Omental fat pad (tissue), 4 donors: ENCODE measurements at places on chromosomes 11 and 22.

DNA sequence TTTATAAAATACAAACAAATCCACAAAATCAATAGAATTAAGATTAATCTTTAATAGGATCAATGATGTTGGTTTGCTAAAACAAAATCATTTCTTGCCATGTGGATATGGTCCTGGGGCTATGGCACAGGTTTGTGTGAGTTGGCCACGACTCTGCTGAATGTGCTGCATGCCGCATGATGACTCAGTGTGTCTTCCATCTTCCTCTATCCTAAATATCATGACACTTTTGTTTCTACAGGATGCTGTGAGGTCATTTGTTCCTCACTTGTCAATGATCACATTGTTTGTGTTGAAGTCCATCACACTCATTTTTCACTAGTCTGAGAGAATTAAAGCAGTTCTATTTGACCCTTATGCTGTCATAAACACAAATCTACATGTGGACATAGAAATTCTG, 167.2 kb upstream of the ZBED5 start:
- no peak for DNase-seq

DNA sequence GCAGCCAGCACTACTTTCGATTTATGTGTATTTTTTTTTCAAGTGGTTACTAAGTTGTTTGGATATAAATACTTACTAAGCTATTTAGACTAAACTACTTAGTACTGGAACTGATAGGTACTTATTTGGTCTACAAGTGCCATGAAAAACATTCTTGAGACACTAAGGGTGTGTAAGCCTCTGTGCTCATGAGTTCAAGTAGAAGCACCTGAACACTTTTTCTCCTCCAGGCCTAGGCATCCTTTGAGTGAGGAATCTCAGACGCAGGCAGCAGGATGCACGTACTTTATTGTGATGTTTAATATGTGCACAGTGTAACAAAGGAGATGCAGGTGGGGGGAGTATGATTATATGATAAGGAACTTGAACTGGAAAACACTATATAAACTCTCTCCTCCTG, 7.8 kb downstream of the TESMIN start:
- no peak for DNase-seq

DNA sequence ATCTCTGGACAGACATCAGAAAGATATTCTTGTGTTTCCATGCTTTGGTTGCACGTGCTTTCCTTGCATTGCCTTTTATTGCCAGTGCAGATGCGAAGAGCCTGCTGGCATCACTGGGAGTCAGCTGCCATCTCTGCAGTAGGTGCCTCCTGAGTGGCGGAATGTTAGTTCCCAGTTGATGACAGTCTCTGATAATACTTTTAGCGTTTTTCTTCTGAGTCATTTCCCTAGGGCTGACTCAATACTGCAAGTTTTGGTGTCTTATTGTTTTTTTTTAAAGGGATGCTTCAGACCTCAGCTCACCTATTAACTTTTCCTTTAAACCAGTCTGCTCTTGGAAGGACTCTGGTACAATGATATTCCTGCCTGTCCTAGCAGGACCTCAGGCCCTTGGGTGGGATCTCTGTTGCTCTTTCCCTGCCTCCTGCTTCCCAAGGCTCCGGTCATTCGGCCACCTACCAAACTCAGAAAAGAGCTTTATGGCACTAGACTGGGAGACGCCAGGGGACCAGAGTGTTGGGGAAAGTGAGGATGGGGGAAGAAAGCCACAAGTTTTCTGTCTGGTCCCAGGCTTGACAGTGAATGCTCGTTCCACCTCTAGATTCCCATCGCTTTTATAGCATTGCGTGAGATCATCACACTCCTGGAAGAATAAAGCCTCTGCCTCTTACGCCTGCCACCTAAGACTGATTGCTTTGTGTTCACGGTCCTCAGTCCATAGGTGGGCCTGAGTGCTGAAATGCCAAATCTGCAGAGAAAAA, 308.7 kb downstream of the DDX10 start:
- no peak for DNase-seq

GRCh38 chr22:20216863-20217499, 51.1 kb downstream of the RTN4R start:
- no peak for DNase-seq

- no peak for DNase-seq
Measured at GRCh38 chr11:122128146-122128545, 12.1 kb upstream of the BLID start.

GRCh38 chr11:46668480-46669085, 31.8 kb downstream of the ARHGAP1 start:
- DNase-seq: no peak

DNA sequence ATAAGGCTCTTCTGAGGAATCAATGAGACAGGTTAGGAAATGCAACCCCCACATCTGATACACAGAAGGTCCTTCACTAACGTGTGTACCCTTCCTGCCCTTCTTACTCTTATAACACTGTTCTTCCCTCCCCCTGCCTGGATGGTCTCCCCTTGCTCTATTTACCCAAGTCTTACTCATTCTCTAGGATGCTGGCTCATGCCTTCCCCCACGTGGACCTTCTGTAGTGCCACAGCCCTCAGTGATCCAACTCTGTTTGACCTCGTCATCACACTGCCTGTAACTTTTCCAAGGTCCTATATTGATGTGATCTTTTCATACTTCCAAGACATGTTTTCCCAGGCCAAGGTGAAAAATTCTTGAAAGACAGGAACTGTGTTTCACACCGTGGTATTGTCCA, 79.8 kb downstream of the C11orf58 start:
- DNase-seq: no peak

DNA sequence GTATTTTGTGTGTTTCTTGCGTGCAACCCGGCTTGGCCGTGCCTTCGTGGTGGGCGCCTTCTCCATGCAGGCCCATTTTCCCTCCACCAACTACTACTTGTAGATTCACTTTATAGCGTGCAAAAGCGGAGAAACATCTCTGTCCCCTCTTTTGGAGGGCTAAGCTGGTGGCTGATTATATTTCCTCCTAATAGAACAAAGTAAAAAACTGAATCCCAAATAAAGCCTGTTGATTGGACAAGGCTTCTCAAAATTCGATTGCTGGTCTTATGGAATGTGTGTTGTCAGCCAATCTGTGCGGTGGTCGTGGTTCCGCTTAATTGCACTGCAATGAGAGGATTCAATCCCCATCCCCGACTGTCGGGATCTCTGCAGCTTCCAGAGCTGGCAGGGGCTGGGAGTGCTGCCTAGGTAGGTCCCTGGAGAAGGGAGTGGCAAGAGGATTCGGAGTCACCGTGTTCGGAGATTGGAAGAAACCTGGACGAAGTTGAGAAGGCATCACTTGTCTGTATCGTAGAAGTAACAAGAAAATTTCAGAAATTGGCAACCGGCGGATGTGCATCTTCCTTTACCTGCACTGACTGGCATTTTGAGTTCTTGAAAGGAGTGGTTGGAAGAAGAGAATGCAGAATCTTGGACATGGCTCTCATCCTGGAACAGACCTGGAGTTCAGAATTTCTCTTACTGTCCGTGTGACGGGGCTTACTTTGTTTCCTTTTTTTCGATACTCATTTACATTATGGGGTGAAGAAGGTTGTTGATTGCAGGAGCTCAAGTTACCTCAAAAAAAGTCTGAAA, 1.1 kb downstream of the HMGXB4 start:
- no peak for DNase-seq

DNA sequence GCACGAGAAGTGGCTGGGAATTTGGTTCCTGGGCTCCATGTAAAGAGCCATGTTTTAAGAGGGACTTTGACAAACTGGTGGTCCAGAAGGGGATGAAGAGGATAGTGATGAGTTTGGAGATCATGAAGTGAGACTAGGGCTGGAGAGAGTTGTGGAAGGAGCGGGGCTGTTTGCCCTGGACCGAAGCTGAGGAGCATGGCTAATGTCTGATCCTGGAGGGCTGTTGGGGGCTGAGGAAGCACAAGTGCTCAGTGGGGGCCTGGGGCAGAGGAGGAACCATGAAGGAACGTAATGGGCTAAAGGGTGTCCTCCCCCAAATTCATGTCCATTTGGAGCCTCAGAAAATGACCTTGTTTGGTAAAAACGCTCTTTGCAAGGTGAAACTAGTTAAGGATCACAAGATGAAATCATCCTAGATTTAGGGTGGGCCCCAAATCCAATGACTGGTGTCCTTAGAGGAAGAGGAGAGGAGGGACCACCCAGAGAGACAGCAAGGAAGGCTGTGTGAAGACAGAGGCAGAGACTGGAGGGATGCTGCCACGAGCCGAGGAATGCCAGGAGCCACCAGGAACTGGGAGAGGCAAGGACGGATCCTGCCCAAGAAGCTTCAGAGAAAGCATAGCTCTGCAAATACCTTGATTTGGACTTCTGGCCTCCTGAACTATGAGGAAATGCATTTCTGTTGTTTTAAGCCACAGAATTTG, 107.3 kb upstream of the LMO1 start:
- DNase-seq: no peak

GRCh38 chr11:61477126-61477525, 31.4 kb upstream of the LRRC10B start:
- no peak for DNase-seq

- DNase-seq: no peak
Measured at GRCh38 chr11:57434640-57435546, 8.0 kb upstream of the SLC43A3 start.

GRCh38 chr11:116984589-116984988, 113.6 kb downstream of the SIK3 start:
- no peak for DNase-seq

GRCh38 chr22:49725516-49725915, 102.2 kb downstream of the BRD1 start:
- DNase-seq: no peak

DNA sequence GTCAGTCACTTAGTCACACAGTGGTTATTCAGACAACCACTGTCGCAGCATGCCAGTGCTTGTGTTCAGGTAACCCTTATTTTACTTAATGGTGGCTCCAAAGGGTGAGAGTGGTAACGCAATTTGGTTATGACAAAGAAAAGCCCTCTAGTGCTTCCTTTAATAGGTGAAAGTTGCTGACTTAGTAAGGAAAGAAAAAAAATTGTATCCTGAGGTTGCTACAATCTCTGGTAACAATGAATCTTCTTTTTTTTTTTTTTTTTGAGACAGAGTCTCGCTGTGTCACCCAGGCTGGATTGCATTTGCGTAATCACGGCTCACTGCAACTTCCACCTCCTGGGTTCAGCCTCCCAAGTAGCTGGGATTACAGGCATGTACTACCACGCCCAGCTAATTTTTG, 64.5 kb downstream of the C11orf91 start:
- DNase-seq: no peak

DNA sequence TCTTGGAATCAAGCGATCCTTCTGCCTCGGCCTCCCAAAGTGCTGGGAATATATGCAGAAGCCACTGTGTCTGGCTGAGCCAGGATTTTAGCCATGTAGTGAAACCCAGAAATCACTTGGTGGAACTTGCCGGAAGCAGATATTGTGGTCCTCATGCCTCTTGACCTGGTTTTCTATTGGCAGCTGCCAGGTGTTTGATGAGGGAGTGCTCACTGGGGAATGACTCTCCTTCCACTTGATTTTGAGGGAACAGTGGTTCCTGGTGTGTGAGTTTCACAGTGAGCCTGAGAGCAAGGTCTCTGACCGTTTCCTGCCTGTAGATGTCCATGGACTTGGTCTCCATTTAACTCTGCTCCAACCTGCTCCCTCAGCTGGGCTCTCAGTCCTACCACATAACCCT, 34.7 kb upstream of the ELF5 start:
- DNase-seq: no peak

- DNase-seq: no peak
Measured at GRCh38 chr11:22193348-22194051, 615 bp downstream of the ANO5 start.

DNA sequence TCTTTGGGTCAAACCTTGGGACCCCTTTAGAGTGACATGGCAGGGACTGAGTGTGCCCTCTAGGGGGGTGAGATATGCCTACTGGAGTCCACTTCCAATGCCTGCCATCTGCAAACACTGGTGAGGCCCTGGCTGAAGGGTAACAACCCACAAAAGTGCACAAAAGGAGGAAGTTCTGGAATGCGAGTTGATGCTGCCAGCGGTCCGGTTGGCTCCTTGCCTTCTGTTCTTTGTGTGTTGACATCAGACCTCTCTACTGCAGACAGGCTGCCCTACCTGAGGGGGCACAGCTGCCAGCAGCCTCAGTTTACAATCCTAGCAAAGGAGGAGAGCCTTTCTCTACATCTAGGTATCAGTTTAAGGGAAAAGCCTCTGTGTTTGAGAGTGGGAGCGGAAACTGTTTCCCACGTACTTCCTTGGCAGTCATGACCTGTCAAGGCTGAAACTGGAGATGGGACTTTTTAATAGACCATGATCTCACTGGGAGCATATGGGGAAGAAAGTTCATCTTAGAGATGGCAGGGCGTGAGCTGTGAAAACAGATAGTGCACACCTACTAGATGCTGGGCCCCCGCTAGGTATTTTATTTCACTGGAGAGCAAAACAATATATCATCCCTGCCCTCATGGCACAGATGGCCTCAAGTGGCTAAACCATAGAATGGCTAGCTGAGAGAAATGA, 27.2 kb downstream of the BMAL1 start:
- DNase-seq: no peak

- no peak for DNase-seq
Measured at GRCh38 chr11:113329725-113330124, 15.3 kb downstream of the TTC12 start.

DNA sequence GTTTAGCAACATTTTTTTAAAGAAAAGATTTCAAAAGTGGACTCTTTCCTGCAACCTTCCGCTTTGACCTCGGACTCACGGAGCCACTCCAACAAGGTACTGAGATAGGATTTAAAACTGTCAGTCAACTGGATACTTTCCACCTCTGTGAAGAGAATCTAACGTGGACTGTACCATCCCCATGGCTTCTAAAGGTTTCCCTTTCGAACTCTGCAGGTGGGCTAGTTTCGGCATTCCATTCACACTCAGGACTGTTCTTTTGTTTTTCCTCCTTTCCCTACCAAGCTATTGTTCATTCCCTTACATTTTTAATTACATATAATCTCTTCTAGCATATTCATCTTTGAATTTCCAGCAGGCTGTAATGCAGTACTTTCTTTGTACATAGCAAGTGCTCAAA, 88.5 kb upstream of the AKIP1 start:
- DNase-seq: no peak

- DNase-seq: no peak
Measured at GRCh38 chr11:23315286-23315685, 455.0 kb upstream of the CCDC179 start.

DNA sequence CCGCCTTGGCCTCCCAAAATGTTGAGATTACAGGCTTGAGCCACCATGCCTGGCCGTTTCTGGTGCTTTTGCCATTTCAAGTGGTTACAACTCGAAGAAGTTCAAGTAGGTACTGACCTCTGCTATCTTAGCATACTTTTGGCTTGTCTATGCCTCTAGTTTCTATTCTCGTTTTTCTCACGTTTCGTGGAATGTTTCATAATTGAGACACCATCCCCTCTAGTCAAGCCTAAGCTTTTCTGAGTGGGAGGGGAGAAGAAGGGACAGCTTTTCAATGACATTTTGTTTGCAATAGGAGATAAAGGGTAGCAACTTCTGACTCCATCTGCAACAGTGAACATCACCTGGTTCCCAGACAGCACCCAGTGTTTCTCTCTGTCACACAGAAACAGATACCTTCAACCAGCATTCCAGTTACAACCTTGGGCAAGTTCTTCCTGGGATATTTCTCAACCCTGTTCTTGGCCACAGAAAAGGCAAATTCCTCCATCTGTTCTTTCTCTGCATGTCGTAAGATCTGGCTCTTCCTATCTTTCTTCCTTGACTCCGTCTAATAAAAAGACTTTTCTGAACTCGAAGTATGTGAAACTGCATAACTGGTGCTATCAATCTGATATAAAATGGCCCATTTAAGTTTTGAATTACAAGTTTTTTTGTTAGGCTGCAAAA, 25.5 kb downstream of the DDI1 start:
- DNase-seq: no peak
